ENCODE measurements at places on chromosomes 3 and 15.
A peak's percentile ranks its signal among the peaks of the same experiment; 100 is the strongest.

DNA sequence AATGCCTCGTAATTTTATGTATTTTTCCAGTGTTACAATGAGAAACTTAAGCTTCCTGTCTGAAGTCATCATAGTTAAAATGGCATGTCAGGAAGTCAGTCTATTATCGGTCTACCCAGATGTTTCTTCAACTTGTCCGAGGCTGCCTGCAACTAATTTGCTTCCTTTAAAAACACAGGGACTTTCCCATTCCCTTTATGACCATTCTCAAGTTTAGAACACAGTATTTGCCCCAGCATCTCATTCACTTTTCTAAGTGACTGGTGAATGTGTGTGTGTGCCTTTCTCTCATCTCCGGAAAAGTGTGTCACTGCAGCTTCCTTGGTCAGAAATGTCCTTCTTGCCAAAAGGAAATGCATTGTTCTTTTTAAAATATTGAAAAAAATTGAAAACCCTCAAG is 466.6 kb downstream of the RAP2B start:
- no peak for DNase-seq

- peak; percentile 27 for DNase-seq
Observed at GRCh38 chr3:50519471-50520089, 16.1 kb upstream of the CACNA2D2 start.

- DNase-seq: no peak
Observed at GRCh38 chr3:25493786-25494185, 65.7 kb downstream of the RARB start.

DNA sequence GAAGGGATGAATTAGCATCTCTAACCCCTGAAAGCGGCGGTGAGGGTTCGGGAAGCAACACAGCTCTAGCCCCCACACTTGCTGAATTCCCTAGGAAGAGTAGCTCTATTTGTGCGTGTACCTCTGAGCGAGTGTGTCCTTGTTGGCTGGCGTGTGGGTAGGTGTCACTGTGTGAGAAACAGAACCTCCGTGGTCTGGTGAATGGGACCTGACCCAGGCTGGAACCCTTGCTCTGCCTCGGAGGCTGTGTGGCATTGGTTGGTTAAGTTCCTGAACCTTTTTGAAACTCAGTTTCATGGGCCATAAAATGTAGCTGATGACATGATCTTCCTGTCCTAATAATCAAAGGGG is 414 bp upstream of the TMEM115 start:
- no peak for DNase-seq

DNA sequence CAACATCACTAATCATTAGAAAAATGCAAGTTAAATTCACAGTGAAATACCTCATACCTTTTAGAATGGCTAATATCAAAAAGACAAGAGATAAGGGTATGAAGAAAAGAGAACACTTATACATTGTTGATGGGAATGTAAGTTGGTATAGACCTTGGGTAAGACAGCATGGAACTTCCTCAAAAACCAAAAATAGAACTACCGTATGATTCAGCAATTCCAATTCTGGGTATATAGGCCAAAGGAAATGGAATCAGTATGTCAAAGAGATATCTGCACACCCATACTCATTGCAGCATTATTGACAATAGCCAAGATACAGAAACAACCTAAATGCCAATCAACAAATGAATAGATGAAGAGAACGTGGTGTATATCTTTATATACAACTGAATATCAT is 166.8 kb upstream of the LRRN1 start:
- DNase-seq: no peak

GRCh38 chr3:144879701-144880100 is 908.1 kb downstream of the DIPK2A start:
- no peak for DNase-seq

GRCh38 chr15:29675791-29676301 is 146.4 kb downstream of the TJP1 start:
- no peak for DNase-seq

GRCh38 chr15:57334257-57334656 is 42.0 kb upstream of the CGNL1 start:
- DNase-seq: no peak

- no peak for DNase-seq
Observed at GRCh38 chr3:161941891-161942290, 445.3 kb downstream of the OTOL1 start.

- no peak for DNase-seq
Observed at GRCh38 chr3:28343144-28343543, 5.4 kb upstream of the ZCWPW2 start.

DNA sequence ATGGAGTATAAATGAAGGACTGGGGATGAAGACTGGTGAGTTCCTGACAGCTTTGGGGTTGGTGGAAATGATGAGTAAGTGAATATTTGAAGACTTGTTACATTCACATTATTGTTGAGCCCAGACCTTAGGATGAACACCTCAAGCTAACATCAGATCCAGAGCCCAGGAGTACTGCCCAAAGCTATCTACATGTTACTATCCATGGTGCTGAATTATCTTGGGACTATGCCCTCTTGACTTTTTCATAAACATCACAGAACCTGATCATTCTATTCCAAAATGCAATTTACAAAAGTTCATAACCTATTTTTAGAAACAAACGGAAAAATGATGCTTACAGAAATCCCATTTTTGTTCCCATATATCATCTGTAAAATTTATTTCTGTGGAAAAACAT is 613.3 kb downstream of the TUSC7 start:
- no peak for DNase-seq

- DNase-seq: no peak
Observed at GRCh38 chr3:127123533-127123932, 69.4 kb upstream of the PRR23E start.

DNA sequence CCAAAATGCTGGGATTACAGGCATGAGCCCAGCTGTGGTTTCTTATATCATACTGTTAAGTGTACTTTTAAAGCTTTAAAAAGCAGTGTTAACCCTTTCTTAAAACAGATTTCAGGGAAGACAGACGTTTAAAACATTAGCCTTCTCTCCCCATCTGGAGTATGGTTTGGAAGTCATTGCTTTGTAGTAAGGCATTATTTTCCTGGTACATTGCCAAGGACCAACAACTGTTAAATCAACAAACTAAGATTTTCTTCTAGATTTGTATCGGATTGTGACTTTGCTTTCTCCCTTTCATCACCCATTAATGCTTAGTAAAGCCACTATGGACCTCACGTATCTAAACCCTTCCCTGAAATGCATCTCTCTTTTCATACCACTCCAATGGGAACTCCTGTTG is 50.5 kb downstream of the UBE2E1 start:
- no peak for DNase-seq

DNA sequence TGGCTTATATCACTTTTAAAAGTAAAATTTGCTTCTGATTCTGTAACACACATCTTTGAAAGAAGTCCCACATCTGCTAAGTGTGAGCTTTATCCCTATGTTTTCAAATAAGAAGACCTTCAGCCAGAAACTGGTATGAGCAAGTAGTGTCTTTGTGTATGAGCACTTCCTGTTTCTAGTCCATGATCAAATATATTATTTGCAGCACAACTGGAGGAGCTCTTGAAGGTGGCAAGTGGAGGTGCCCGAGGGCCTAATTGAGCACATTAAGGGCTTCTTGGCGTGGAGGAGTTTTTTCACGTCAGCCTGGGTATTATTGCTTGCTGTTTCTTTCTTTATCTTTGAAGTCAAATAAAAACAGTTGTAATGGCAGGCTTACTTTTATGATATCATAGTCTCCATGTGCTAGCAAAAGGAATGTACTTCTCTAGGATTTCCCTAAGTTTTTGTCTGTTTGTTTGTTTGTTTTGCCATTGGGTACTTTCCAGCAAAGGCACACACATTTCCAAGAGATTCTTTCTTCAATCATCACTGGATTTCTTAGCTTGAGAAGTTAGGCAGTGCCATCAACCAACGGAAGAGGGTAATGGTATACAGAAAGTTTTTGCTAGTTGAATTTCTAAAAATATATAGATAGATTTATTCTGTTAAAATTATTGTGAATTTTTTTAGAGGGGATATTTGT is 68.1 kb downstream of the MEIS2 start:
- DNase-seq: no peak

Measured in hypothalamus (tissue), 51 donors.